Kasumi-1 (cell line): ENCODE measurements at places on chromosomes 12 and 14.

DNA sequence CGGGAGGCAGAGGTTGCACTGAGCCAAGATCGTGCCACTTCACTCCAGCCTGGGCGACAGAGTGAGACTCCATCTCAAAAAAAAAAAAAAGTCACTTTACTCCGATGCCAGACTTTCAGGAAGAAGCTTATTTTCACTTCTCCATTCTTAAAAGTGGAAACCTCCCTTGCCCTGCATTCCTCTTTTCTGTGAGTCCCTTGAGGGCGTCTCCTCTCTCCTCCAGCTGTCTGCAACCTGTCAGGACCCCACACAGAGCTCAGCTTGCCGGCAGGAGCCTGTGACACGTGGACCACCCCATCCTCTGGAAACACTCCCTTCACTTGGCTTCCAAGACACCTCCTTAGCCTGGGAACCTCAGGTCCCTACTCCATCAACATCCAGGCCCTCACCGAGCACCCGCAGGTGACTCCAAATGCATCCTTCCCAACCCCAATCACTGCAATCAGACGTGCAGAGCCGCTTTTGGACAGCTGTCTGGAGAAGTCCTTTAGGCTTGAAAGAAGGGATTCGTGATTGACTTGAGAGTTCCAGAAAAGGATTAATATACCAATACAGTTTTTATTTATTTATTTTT lies 34.3 kb downstream of the SLC15A4 start:
- DNase-seq: peak; percentile 41

DNA sequence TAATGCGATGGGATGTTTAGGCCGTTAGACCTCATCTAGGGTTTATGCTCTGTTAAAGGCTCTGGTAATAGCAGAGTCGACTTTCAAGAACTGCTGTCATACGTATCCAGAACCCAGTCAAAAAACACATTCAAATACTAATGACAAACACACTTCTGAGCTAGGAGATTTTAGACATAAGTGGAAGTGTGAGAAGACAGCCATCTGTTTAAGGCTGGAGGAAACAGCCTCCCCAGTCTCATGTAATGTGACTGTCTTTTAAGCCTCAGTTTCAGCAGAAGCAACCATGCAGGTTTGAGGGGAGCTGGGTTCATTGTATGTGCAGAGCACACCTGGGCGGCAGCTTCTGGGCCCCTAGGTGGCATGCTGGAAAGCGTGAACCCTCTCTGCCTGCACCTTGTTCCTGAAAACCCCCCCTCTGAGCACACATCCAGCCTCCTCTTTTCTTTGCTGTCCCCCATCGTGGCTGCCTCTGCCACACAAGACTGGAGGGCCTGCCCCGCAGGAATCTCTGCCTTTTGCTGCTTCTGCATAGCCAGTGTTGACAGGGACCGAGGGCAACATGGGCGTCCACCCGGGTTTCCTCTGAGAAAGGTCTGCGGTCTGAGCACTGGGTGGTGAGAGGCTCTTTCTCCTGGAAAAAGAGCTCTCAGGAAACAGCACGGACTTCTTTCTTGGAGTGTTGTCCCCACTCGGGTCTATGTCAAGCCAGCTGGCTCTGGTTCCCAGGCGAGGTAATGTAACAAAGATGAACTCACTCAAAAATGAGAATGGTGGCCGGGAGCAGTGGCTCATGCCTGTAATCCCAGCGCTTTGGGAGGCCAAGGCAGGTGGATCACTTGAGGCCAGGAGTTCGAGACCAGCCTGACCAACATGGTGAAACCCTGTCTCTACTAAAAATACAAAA lies 11.6 kb downstream of the WNT5B start:
- DNase-seq: no peak

- DNase-seq: no peak
Observed at GRCh38 chr14:80172375-80173051, 38.8 kb downstream of the DIO2 start.

GRCh38 chr12:110344657-110345056 lies 58.9 kb downstream of the ANAPC7 start:
- no peak for DNase-seq

- DNase-seq: no peak
Observed at GRCh38 chr12:121304306-121304705, 7.8 kb upstream of the CAMKK2 start.

- no peak for DNase-seq
Observed at GRCh38 chr12:51904951-51905470, 2.3 kb upstream of the ACVRL1 start.

GRCh38 chr12:130728158-130729058 lies 12.3 kb upstream of the RIMBP2 start:
- DNase-seq: no peak

- no peak for DNase-seq
Observed at GRCh38 chr12:99387661-99388060, 259.9 kb upstream of the GARIN6 start.

- DNase-seq: no peak
Observed at GRCh38 chr14:75747899-75748298, 86.9 kb downstream of the TTLL5 start.

GRCh38 chr12:100234166-100234565 lies 32.7 kb downstream of the DEPDC4 start:
- DNase-seq: no peak

DNA sequence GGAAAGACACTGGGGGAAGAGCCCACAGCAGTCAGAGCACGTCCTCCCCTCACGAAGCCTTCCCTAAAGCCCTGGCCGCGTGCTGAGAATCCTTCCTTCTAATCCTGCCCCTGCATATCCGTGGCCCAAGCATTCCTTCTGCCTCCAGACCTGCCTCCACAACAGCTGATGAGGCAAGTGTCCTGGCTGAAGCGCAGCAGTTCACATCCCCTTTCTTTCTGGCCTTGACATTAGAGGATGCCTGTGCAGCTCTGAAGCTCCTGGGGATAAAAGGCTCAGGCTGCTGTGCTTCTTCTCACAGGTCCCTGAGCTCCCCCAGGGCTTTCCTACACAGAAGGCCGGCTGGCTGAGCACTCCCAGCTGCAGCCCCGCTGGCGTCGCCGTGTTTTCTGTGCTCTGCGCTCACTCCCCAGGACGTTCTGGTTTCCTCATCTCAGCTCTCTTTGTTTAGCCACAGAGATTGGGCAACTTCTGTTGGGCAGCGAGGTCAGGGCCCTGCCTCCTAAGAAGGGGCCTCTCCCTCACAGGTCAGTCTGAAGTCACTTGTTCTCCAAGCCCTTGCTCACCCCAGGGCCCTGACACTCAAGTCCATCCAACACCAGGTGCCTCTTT lies 45.8 kb downstream of the NINJ2 start:
- DNase-seq: peak; percentile 12

DNA sequence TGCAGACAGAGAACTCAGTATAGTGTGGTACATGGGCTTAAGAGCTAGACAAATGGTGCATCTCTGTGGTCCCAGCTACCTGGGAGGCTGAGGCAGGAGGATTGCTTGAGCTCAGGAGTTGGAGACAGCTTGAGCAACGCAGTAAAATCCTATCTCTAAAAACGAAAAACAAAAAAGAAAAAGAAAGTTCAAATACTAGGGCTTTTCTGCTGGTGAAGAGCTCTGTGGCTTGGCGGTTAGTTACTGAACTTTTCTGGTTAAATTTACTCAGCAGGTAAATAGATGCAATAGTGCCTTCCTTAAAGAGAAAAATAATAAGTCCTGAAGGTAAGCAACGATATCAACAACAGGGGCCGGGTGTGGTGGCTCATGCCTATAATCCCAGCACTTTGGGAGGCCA lies 31.4 kb upstream of the RAP1B start:
- DNase-seq: no peak

GRCh38 chr12:57521525-57522010 lies 1.1 kb upstream of the MBD6 start:
- no peak for DNase-seq

DNA sequence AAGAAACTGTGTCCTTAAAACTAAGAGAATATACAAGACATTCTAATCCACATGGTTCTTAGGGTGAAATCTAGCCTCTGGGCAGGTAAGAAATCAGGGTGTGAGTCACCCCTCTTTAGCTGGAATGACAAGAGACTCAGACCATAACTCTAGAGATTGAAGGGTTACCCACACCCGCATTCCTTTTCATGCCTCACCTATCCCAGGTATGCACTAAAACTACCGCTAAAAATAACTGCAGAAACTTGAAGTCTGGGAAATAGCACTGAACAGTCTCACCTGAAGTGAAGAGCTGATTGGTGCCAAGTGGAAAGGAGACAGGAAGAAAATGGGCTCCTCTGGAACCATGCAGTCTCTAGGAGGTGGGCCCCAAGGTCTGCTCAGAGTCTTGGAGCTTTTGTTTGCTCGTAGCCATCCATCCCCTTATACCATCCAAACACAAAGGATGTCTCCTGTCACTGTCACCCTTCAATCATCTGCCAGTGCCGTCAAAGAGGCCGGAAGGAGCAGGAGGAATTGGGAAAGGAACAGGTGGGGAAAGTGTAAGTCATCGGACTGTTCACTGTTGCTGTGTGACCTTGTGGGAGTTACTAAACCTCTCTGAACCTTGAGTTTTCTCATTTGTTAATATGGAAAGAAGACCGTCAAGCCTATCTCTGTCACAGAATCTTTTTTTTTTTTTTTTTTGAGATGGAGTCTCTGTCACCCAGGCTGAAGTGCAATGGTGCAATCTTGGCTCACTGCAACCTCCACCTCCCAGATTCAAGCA lies 22.4 kb downstream of the DDX47 start:
- DNase-seq: no peak

GRCh38 chr14:94303111-94303510 lies 10.0 kb upstream of the SERPINA10 start:
- DNase-seq: no peak

DNA sequence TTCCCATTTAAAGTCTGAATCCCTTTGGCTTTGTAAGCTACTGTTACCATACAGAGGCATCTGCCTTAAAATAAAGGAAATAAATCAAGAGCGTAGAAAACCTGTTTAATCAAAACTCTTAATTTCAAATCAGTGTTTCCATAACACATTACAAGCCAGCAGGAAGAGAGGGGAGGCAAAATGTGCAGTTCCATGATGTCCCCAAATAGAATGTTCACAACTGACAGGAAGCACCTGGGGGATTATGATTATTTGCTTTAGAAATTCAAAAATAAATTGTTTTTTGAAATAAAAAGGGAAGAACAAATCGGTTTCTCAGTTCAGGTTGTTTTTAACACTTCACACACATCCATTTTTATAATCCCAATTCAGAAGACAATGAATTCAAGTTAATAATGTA lies 21.4 kb downstream of the SOCS2 start:
- DNase-seq: peak; percentile 38

DNA sequence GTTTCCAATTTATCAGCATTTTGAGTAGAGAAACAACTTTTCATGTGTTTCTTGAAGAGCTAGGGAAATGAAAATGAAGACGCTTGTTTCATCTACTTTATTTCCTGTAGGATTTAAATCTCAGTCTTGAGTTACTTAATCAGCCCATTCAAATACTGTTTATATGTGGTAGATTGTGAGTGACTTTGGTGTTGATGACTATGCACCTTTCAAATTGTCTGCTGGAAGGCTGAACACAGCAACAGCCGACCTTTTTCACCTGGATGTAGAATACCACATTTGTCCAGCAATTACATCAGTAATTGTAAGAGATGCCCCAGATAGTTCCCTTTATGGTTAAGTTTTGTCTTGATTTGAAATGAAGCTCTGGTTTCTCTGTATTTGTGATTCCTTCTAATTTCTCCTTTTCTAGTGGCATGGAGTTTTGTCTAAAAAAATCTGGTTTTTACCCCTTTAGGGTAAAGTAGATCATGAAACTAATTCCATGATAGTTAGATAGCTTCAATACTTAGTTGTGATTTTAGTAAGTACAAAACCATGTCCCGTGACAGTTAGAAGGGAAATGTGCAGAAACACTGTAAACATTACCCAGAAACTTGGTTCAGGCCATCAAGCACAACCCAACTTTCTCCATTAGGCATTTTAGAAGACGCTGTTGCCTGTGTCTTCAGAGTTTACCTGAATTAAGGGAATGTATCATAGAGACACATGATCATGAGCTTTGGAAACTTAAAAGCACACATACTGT lies 165.0 kb downstream of the SRGAP1 start:
- DNase-seq: no peak

DNA sequence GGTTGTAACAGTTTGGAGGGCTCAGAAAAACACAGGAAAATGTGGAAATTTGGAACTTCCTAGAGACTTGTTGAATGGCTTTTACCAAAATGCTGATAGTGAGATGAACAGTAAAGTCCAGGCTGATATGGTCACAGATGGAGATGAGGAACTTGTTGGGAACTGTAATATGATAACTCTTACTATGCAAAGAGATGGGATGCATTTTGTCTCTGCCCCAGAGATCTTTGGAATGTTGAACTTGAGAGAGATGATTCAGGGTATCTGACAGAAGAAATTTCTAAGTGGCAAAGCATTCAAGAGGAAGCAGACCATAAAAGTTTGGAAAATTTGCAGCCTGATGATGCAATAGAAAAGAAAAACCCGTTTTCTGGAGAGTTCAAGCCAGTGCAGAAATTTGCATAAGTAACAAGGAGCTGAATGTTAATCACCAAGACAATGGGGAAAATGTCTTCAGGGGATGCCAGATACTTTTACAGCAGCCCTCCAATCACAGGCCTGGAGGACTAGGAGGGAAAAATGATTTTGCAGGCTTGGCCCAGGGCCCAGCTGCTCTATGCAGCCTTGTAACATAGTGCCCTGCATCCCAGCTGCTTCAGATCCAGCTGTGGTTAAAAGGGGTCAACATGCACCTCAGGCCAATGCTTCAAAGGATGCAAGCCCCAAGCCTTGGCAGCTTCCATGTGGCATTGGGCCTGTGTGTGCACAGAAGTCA lies 572.7 kb upstream of the ATP2B1 start:
- DNase-seq: no peak

DNA sequence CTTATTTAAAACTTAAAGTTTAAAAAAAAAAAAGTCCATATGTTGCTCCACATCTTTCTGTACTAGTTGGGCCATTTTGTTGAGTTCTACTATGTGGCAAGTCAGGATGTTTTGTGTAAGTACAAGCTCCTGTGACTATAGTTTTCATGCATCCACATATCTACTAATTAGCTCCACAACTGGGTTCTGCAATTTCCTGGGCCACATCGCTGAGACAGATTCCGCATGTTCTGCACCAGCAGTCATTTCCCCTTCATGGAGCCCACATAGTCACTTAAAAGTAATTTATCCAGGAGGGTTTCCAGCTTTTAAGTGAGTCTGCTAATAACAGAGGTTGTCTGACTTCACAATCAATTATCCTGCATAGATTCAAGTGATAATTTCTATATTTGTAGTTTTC lies 461.4 kb downstream of the ZFP36L1 start:
- peak; percentile 24 for DNase-seq

- DNase-seq: peak; percentile 68
Observed at GRCh38 chr12:98998697-98999299, 353.7 kb downstream of the APAF1 start.
